ENCODE measurements at places on chromosomes 16 and 17. TPM values are rescaled to one million over a fixed set of nuclear protein-coding genes. Genes with fewer than 3 reads are reported as not detected.

DNA sequence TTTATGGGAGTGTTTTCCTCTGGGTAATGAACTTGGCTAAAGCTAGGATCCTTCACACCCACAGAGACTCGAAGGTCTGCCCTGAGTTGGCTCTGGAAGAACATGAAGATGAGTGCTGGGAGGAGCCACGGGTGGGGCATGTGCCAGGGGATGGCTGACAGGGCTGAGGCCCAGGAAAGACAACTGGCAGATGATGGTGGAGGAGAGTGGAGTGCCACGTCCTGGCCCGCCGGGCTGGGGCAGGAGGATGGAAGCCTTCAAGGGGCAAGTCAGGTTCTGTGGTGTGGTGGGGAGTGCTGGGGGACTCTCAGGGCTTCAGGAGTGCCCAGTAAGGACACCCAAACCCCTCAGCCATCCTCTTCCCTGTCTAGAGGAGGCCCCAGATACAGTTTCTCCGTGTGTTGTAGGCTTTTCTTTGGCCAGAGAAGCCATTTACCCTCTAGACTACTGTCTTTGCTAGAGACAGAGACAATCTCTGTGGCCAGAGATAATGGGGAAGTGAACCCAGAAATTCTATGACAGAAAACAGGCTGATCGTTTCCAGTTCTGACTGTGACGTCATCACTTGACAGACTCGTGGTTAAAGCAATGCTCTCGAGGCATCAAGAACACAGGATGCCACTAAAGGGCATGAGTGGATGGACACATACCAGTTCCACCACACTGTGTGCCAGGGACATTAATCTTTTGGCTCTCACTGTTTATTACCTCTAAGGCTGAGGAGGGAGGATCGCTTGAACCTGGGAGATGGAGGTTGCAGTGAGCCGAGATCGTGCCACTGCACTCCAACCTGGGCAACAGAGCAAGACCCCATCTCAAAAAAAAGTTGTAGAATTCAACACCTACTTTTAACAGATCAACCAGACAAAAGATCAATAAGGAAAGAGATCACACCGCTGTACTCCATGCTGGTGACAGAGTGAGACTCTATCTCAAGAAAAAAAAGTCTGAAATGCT, 18.6 kb upstream of the SLC5A10 start:
- no peak for DNase-seq

DNA sequence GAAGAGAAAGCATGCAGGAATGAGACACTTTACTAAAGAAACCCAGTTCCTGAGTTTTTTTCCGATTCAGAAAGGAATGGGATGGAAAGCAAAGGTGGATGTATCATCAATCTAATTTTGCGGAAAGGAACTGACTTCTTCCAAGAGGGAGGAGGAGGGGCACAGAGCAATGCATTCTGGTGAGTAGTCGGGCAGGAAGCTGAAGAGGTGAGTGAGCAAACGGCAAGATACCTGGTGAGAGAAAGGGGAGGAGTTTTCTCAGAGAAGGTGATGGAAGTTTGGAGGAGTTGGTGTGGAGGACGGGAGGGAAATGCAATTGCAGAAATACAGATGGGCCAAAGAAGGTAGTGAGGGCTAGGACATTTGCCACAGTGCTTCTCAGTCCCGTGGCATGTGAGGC, 713.2 kb downstream of the KCNJ2 start:
- DNase-seq = no peak

- no peak for DNase-seq
These were observed 80.0 kb downstream of the ATF7IP2 start for GRCh38 chr16:10465821-10466220.

PSMC3IP gene
- total RNA-seq = 6.6 TPM

TBC1D3G gene
- not detected for total RNA-seq

Measured in occipital lobe (tissue), 3 donors.